ENCODE measurements at places on chromosomes 7 and 10.

- DNase-seq: no peak
Observed at GRCh38 chr7:122429926-122430325, 125.4 kb upstream of the FEZF1 start.

DNA sequence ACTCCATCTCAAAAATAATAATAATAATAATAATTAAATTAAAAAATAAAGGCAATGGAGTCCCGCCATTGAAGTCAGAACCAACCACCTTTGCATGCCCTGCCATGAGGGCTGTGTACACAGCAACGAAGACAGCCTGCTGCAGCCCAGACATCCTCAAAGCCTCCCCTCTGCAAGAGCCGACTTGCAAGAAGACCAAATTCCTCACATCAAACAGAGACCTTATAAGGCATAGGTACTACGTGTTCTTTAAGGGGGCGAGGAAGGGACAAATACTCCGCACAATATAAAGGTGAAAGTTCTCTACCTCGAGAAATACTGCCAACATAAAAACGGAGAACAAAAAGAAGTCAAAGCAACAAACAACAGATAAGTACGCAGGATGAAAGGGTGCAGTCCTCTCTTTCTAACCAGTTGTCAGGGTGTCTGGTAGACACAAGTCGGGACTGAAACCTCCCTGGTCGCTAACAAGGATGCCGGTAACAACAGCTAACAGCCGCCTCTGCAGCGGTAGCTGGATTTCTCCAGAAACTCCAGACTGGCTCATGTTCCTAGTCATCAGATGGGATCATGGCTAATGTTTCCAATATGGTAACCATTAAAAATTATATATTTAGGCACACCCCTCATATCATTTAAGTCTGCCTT lies 23.6 kb downstream of the FGFR2 start:
- no peak for DNase-seq

GRCh38 chr7:37990337-37990736 lies 69.9 kb downstream of the EPDR1 start:
- DNase-seq: no peak

GRCh38 chr10:61842755-61843497 lies 58.6 kb upstream of the ARID5B start:
- no peak for DNase-seq

- no peak for DNase-seq
Observed at GRCh38 chr10:18369859-18370473, 229.7 kb downstream of the CACNB2 start.

DNA sequence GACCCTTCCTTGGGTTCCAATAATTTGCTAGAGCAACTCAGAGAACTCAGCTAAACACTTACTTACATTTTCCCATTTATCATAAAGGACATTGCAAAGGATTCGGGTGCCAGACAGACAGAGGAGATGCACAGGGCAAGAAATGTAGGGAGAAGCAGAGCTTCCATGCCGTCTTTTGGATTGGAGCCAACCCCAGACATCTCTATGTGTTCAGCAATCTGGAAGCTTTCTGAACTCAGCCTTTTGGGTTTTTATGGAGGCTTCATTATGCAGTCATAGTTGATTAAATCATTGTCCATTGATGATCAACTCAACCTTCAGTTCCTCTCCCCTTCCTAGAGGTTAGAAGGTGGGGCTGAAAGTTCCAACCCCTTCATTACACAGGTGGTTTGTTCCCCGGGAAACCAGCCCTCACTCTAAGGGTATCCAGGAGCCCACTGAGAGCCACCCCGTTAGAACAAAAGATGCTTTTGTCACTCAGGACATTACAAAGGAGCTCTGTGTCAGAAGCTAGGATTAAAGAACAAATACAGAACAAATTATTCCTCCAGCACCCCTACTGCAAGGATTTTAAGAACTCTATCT lies 211.9 kb upstream of the VSTM2A start:
- DNase-seq: no peak

GRCh38 chr10:12605580-12606405 lies 256.4 kb downstream of the CAMK1D start:
- no peak for DNase-seq
